Activated CD4-positive, alpha-beta memory T cell treated with anti-CD3 and anti-CD28 coated beads, Interleukin-2, amount 10 ng/mL, durations not matched to agents 7 days and 5 days (primary cell): ENCODE measurements at places on chromosomes 12 and 14. TPM values are rescaled to one million over a fixed set of nuclear protein-coding genes. Genes with fewer than 3 reads are reported as not detected.

DNA sequence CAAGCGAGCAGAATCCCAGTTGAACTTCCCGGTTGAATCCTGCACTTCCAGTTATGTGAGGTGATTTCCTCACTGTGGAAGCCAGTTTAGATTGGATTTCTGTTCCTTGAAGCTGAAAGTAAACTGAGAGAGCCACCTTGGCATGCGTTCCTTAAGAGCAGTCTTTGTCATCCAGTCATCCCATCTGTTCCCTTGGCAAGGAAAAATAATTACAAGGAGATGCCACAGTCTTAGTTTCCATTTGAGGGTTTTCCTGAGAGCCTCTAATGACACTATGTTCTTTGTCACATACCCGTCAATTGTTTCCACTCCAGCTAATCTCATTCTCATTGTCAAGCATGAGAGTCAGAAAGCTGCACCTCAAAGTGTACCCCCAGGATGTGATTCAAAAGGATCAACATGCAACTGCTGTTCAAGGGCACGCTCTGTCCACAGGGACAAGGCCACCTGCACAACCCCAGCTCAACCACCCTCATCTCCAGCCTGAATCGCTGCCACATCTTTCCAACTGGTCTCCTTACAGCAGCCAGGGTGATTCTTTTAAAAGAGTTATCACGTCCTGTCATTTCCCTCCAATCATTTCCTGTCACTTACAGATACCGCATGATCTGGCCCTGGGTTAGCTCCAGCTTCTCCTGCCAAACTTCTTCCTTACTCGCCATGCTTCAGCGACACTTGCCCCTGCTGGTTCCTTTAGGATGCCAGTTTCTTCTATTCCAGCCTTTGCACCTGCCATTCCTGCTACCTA, 18.0 kb upstream of the TCP11L2 start:
- H3K27ac ChIP-seq, result no peak overlapping the region
- H3K36me3 ChIP-seq, result peaks cover 3% of the 10 kb centered on the region

RHEBL1 gene
- 15.8 TPM for total RNA-seq

NINJ2 gene
- total RNA-seq, result 13.5 TPM

- no peaks in the 10 kb centered on the region for H3K36me3 ChIP-seq
- no peak overlapping the region for H3K4me3 ChIP-seq
- DNase-seq, result no peak
- H3K27me3 ChIP-seq, result peaks cover 2% of the 10 kb centered on the region
- no peak overlapping the region for H3K27ac ChIP-seq
These were observed 69.4 kb upstream of the BDKRB2 start for GRCh38 chr14:96135285-96135684.

TPPP2 gene
- total RNA-seq, result not detected

DNA sequence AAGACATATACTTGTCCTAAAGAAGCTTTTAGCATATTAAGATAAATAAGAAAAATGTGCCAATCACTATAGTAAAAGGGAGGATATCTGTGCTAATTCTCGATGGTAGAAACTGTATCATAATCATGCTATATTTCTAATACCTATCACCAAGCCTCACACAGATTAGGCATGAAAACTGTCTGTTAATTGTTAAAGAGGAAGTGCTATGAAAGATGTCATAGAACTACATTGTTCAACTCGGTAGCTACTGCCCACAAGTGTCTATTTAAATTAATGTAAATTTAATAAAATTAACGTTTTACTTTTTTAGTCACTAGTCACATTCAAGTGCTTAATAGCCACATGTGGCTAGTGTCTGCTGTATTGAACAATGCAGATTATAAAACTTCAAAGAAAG, 77.5 kb upstream of the KICS2 start:
- H3K4me1 ChIP-seq, result no peaks in the 10 kb centered on the region
- no peaks in the 10 kb centered on the region for H3K36me3 ChIP-seq
- H3K27ac ChIP-seq, result no peak overlapping the region
- H3K27me3 ChIP-seq, result peaks cover 28% of the 10 kb centered on the region

TMEM253 gene
- not detected for total RNA-seq
